ENCODE measurements at places on chromosomes 11 and 22.

GRCh38 chr11:19366992-19367709 lies 126.4 kb upstream of the E2F8 start:
- no peak for DNase-seq

DNA sequence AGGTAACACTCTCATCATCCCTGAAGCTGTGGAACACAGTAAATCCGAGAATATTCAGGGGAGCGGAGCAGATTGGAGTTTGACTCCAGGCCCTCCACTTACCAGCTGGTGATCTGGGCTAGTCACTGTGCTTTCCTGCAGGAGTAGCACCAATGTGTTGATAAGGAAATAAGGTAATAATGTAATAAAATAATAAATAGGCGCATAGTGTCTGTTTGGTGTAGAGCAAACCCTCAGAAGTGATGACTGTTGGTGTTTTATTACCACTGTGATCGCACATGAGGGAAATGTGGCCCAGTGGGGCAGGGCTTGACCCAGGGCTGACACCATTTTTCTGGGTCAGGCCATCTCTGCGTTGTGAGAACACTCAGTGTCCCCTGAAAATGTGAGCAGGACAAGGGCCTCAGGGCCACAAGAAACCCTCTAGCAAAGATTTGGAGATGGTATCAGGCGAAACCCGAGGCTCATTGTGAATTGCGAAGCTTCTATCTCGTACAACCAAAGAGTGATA lies 563.9 kb upstream of the B3GAT1 start:
- no peak for DNase-seq

GRCh38 chr11:44016546-44017442 lies 31.0 kb upstream of the ACCSL start:
- DNase-seq: no peak

- DNase-seq: no peak
Observed at GRCh38 chr22:24185001-24185500, 3.8 kb downstream of the SUSD2 start.

GRCh38 chr11:96219981-96220623 lies 122.9 kb downstream of the MAML2 start:
- no peak for DNase-seq

GRCh38 chr11:116862185-116862584 lies 24.8 kb upstream of the APOA1 start:
- no peak for DNase-seq

- peak; percentile 30 for DNase-seq
Observed at GRCh38 chr11:77411137-77411707, 62.7 kb downstream of the PAK1 start.
